ENCODE measurements at places on chromosomes 5 and 9.

GRCh38 chr5:172370237-172370640, 84.1 kb downstream of the SH3PXD2B start:
- DNase-seq, result no peak

DNA sequence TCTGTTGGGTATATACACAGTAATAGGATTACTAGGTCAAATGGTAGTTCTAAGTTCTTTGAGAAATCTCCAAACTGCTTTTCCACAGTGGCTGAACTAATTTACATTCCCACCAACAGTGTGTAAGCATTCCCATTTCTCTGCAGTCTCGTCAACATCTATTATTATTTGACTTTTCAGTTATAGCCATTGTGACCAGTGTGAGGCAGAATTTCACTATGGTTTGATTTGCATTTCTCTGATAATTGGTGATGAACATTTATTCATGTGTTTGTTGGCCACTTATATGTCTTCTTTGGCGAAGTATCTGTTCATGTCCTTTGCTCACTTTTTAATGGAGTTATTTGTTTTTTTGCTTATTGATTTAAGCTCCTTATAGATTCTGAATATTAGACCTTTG, 596.2 kb upstream of the DAB2 start:
- DNase-seq, result no peak

GRCh38 chr5:117880932-117881331, 1107.4 kb downstream of the DTWD2 start:
- no peak for DNase-seq

GRCh38 chr5:148778882-148779281, 47.5 kb upstream of the ADRB2 start:
- DNase-seq, result no peak

DNA sequence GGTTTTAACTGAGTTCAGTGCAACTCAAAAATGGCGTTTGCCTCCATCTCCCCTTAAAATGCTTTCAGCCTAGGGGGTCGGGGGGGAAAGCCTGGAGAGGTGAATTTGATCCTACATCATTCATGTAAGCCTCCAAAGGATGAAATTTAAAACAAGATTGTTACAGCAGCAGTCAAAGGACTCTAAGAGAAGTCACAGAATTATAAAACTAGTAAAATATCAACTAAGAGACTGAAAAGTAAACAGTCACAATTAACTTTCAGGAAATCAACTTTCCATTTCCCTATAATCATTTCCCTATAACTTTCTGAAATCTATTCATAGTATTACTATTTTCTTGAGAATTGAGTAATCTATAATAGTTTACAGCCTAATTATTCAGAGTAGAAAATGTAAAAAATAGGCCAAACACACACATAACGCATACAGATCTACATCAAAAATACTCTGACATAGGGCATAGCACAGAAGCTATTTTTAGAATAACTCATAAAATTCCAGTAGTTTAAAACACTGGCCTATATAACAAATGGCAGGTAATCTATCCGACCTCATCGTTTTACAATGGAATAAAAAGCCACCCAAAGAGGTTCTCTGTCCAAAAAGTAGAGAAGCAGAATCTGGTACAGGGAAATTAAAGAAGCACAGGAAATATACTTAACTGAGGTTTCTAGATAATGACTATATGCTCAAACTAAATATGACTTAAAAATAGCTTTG, 37.6 kb downstream of the FBXL17 start:
- no peak for DNase-seq

- no peak for DNase-seq
These were observed 125.6 kb upstream of the PAPPA start for GRCh38 chr9:116027951-116028350.

DNA sequence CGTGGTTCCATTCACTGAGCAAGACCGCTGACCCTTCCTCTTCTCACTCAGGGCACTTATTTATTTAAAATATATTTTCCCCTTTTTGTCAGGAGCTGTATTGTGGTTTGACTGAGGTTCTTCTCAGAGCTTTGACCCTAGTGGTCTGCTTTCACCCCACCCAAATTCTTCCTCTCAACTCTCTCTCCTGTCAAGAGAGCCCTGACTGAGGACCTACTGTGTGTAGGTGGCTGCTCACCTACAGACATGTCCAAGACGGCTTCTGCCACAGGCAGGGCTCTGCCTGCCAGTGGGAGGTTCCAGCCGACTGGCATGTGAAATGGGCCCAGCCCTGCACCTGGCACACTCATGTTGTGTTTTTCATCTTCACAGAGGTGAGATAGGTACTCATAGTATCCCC, 5.2 kb downstream of the DCANP1 start:
- no peak for DNase-seq

DNA sequence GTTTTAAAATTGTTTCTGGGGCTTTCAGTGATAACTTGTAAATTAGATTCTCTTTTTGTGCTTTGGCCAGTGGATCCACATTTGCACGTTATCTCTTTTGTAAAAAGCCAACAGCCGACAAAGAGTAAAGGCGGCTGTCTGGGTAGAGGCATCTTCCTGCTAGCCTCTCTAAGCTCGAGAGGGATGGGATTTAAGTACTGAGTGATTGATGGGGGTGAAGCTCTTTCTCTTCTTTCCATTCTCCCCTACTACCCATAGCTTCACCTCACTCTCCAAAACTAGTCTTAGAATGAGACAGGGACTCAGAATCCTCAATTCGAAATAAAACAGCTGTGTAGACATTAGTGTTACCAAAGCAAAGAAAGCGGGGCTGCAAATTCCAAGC, 3.4 kb downstream of the PBX3 start:
- no peak for DNase-seq

GRCh38 chr5:158086856-158087255, 227.9 kb upstream of the CLINT1 start:
- DNase-seq, result no peak

GRCh38 chr5:144583541-144584449, 413.1 kb downstream of the KCTD16 start:
- DNase-seq, result no peak

- no peak for DNase-seq
These were observed 80.8 kb upstream of the IER5L start for GRCh38 chr9:129258823-129259301.

DNA sequence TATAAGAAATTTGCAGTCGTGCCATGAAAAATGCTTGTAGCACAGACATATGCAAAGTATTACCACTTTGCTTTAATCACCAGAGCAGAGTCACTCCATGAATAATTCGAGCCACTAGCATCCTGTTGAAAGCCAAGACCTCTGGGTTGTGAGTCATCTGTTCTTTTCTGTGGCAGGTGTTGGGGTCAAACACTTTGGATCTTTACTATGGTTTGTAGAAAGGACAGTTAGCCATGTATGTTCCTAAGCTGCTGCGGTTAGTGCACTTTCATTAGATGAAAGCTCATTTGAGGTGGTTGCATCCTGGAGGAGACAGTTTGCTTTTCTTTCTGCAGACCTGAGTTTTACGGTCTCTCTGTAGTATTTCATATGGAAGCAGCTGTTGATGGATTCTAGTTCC, 223.7 kb downstream of the DMRT2 start:
- DNase-seq, result no peak

DNA sequence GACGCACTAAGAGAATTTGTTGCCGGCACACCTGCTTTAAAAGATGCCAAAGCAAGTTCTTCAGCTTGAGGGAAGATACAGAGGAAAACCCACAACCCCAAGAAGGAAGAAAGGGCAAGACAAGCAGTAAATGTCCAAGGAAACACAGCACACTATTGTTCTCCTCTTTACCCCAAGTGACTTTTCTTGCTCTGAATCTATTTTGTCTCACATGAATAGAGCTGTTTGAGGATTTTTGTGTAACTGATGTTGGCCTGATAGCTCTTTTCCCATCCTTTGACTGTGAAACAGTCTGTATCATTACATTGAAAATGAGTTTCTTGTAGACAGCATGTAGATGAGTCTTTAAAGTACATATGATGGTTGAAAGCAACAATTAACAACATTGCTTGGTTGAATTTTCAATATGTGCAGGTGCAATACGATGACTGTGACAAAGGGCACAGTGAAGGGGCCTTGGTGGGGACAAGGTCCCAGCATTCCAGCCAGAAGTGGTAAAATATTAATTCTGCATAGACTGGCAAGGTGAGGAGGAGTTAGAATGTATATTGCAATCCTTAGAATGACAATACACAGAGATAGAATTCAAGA, 16.8 kb upstream of the CEP72 start:
- DNase-seq, result no peak

DNA sequence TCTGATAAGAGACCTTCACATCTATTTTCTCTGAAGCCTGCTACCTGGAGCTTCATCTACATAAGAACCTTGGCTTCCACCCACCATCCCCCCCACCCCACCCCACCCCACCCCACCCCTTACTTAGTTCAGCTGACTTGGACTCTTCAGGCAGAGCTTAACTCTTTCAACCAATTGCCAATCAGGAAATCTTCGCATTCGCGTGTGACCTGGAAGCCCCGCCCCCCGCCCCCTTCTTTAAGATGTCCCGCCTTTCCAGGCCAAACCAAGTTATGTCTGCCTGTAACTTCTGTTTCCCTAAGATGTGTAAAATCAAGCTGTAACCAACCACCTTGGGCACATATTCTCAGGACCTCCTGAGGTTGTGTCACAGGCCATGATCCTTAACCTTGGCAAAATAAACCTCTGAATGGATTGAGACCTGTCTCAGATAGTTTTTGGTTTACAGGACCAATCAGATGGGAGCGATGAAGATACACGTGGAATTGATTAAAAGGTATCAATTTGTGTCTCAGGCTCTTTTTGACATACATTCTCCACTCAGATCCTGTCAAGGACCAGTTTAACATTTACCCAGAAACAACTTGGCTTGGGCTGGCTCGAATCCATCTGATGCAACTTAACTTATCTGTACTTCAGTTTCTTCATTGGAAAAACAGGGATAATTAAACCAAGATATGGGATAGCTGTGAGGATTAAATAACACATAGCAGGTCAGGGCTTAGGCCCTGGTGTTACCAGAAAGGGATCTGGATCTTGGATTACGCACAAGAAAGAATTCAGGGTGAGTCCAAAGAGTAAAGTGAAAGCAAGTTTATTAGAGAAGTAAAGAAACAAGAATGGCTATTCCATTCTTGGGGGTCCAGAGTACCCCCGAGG, 43.6 kb downstream of the GALNT12 start:
- no peak for DNase-seq

GRCh38 chr9:108666240-108666784, 189.5 kb downstream of the ACTL7B start:
- DNase-seq, result no peak

DNA sequence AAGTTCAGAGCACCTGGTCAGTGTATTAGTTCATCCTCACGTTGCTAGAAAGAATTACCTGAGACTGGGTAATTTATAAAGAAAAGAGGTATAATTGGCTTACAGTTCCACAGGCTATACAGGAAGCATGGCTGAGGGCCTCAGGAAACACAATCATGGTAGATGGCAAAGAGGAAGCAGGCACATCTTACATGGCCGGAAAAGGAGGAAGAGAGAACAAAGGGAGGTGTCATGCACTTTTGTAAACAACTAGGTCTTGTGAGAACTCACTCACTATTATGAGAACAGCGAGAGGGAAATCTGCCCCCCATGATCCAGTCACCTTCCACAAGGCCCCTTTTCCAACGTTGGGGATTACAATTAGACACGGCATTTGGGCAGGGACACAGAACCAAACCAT, 28.8 kb upstream of the CAVIN4 start:
- DNase-seq, result no peak

- DNase-seq, result no peak
These were observed 326.4 kb downstream of the TRIM32 start for GRCh38 chr9:117013440-117013995.

DNA sequence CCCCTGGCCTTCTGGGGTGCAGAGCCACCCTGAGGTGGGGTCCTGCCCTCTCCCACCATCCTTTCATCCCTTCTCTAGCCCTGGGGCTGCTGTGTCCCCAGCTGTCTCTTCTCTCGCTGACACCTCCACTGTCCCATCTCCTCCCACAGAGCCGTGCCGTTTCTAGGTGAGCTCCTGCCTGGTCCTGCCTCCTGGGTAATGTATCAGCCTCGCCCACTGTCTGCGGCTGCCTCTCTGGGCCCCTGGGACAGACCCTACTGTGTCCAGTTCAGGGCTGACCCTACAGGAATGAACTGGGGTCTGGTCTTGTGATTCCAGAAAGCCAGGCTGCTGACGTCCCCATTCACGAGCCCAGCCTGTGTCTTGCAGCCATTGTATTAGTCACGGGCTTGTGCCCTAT, 4.1 kb downstream of the PAEP start:
- no peak for DNase-seq

DNA sequence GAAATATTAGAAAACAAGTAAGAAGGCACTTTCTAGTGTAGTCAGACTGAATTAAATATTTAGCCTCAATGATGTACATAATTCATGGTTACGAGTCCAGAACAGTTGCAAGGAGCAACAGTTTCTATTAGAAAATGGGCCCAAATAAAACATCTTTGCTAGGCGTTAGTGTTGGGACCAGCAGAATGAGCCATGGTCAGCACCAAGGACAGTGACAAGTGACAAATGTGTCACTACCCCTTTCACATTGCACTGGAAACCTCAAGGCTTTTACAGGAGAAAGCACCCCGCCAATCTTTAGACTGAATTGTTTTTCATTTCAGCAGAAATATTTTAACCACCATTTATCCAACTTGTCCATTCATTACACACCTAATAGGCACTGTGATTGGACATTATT, 301.3 kb upstream of the ADCY2 start:
- no peak for DNase-seq

GRCh38 chr9:108776920-108777639, 78.7 kb downstream of the ACTL7B start:
- DNase-seq, result no peak

- peak; percentile 27 for DNase-seq
These were observed 38.8 kb downstream of the CARTPT start for GRCh38 chr5:71757590-71758543.

DNA sequence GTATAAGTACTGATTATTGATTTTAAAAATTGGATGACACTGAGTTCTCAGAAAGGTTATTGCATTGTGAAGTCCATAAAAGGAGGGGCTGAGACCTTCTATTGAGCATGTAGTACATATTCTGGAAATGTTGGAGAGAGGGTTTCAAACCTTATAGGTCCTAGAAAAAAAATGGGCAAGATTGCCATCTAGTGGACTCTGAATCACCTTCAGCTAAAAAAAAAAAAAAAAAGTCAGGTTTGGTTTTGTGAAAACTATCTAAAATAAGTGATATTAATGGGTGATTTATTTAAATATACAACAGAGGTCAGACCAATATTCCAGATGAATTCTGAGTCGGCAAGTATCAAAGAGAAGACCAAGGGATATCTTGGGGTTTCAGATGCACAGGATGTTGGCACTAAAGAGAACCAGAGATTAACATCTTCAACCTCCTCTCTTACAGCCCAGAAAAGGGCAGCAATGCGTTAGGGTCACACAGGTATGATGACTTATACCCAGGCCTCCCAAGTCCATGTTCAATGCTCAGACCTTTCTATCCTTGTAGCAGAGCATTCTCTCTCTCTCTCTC, 109.8 kb upstream of the NMUR2 start:
- no peak for DNase-seq

DNA sequence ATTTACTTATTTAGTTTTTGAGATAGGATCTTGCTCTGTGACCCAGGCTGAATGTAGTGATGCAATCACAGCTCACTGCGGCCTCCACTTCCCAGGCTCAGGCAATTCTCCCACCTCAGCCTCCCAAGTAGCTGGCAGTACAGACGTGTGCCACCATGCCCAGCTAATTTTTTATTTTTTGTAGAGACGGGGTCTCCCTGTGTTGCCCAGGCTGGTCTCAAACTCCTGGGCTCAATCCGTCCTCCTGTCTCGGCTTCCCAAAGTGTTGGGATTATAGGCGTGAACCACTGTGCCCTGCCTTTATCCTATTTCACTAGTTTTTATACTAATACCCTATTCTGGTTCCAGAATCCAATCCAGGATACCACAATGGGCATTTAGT, 6.8 kb downstream of the RPS14 start:
- no peak for DNase-seq

Measured in activated CD4-positive, alpha-beta T cell treated with anti-CD3 and anti-CD28 coated beads, Interleukin-2, amount 50 U/mL, for 1 hour (primary cell).